ENCODE measurements at places on chromosomes 5 and 9.

GRCh38 chr5:132813599-132814502 lies 749 bp downstream of the SOWAHA start:
- H3K36me3 ChIP-seq = no peaks in the 10 kb centered on the region
- peak; percentile 70 for DNase-seq
- peak overlapping the region; percentile 38 for H3K4me3 ChIP-seq
- H3K4me1 ChIP-seq = peaks cover 16% of the 10 kb centered on the region
- no peak overlapping the region for H3K27ac ChIP-seq

DNA sequence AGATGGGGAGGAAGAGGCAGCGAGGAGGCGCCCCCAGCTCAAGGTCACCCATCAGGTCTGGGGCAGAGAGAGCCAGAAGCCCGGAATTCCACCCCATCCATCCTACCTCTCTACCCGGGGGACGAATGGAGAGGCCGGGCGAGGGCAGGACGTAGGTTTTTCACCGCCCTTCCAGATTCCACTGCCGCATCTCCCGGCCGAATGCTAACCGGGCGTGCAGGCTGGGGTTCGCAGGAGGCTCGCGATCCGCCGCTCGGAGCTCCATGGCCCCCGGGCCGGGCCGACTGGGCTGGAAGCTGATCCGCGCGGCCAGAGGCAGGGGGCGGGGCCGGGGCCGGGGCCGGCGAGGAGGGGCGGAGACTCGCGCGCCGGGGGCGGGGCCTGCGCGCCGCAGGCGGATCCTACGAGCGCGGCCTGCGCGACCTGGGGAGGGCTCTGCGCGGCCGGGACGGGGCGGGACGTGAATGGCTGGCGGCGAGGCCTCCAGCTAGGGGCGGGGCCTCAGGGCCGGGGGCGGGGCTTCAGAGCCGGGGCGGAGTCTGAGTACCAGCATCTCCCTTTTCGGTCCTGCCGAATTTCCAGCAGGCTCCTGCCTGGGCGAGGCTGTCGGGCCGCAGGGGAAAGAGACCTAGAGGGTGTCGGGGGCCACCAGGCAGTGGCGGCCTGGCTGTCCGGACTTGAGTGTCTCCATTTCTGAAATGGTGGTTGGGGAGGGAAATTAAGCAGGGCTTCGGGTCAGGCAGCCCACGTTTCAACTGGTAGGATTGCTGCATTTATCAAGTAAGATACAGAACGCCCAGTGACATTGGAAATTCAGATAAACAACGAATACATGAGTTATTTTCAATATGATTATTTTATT lies at the start of gene ST6GALNAC4:
TSS of gene ST6GALNAC4 (minus strand) at position 322 of the 862 bp plus-strand sequence. CDS start 622 bp downstream, outside the sequence.
- peak; percentile 95 for DNase-seq
- no peaks in the 10 kb centered on the region for H3K36me3 ChIP-seq
- H3K27ac ChIP-seq = peak within 1 kb of the TSS; percentile 91
- H3K4me1 ChIP-seq = peaks cover 44% of the 10 kb centered on the region

GRCh38 chr5:77847814-77848290 lies 71.7 kb upstream of the TBCA start:
- H3K27ac ChIP-seq = no peak overlapping the region
- peaks cover 16% of the 10 kb centered on the region for H3K4me1 ChIP-seq
- peaks cover 23% of the 10 kb centered on the region for H3K27me3 ChIP-seq
- no peak overlapping the region for H3K4me3 ChIP-seq
- no peak for DNase-seq

GRCh38 chr9:84068872-84069271 lies 88.3 kb downstream of the RMI1 start:
- H3K4me3 ChIP-seq = no peak overlapping the region
- H3K4me1 ChIP-seq = no peaks in the 10 kb centered on the region
- H3K36me3 ChIP-seq = no peaks in the 10 kb centered on the region
- no peak for DNase-seq

- no peak for DNase-seq
- no peaks in the 10 kb centered on the region for H3K27me3 ChIP-seq
- H3K36me3 ChIP-seq = no peaks in the 10 kb centered on the region
- no peaks in the 10 kb centered on the region for H3K4me1 ChIP-seq
- H3K27ac ChIP-seq = no peak overlapping the region
Measured at GRCh38 chr9:21710548-21711191, 91.8 kb upstream of the MTAP start.

- H3K4me1 ChIP-seq = no peaks in the 10 kb centered on the region
- H3K27me3 ChIP-seq = no peaks in the 10 kb centered on the region
- no peaks in the 10 kb centered on the region for H3K36me3 ChIP-seq
- DNase-seq = no peak
- no peak overlapping the region for H3K4me3 ChIP-seq
Measured at GRCh38 chr9:86965636-86966395, 18.5 kb upstream of the GAS1 start.

DNA sequence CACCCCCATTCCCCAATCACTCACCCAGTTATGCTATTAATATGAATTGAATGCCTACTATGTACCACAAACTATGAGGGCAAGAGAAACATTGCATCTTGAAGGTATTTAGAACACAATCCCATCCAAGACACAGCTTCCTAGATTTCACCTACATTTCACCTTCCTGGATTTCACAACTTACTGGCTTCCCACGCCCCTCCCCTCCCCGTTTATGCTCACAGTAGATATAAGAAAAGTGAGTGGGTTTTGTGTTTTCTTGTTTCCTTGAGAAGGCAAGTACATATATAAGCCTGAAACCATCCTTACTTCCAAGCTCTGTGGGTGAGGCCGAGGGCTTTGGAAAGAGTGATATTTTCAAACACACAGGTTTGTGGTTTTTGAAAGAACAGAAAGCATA lies 465.0 kb downstream of the BNC2 start:
- H3K27ac ChIP-seq = no peak overlapping the region
- H3K4me3 ChIP-seq = no peak overlapping the region
- no peaks in the 10 kb centered on the region for H3K36me3 ChIP-seq
- no peak for DNase-seq
- H3K4me1 ChIP-seq = no peaks in the 10 kb centered on the region
- H3K27me3 ChIP-seq = no peaks in the 10 kb centered on the region

DNA sequence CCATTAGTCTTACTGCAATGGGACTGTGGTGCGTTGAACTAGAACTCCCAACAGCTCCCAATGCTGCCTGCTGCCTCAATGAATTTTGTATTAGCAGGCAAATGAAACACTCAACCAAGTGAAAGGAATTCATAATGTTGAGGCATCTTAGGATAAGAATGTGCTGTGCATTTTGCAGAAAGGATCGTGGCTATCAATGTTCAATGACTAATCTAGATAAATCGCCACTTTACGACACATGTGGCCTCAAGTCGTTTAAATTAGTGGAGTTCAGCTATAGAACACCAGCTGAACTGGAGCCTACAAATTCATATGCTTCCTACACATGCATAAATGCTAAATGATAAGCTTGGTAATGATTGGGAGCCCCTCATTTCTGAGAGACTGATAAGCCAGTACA lies 318.4 kb downstream of the PSAT1 start:
- H3K27ac ChIP-seq = no peak overlapping the region
- no peaks in the 10 kb centered on the region for H3K36me3 ChIP-seq
- H3K4me1 ChIP-seq = no peaks in the 10 kb centered on the region

- no peaks in the 10 kb centered on the region for H3K36me3 ChIP-seq
- H3K27me3 ChIP-seq = no peaks in the 10 kb centered on the region
- no peaks in the 10 kb centered on the region for H3K4me1 ChIP-seq
- H3K27ac ChIP-seq = no peak overlapping the region
- no peak overlapping the region for H3K4me3 ChIP-seq
Measured at GRCh38 chr5:592158-592557, 20.0 kb upstream of the CEP72 start.

DNA sequence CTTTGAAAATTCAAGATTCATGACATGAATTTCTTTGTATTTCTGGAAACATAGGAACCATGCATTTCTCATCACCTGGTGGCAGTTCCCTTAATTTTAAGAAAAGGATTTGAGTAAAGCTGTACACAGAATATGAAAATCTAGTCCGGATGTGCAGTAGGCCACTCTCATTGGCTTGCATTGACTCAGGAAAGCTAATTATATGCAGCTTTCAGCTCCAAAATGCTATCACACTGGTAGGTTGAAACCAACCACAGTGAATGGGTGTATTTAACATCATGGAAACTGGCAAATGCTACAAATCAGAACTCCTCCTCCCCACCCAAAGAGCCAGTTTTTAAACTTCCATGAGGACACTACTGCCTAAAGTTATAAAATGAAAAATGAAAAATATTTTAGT lies 161.6 kb upstream of the FBXL17 start:
- no peak for DNase-seq
- H3K4me1 ChIP-seq = no peaks in the 10 kb centered on the region
- H3K27me3 ChIP-seq = no peaks in the 10 kb centered on the region
- no peaks in the 10 kb centered on the region for H3K36me3 ChIP-seq
- no peak overlapping the region for H3K4me3 ChIP-seq

DNA sequence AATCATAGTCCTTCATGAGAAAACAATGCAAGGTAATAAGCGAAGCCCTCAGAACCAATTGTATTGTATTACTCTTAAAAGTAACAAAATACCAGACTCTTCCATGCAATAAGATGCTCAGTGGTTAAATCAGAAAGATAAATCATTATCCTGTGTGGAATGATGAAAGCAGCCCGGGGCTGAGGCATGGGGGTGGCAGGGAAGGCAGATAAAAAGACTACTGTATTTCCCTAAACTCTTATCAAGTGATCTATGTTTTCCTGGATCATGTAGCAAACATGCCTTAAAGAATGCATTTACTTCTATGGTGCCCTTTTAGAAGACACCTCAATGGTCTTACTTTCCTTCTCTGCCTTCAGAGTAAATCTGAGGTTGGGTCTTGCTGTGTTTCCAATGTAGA lies 105.6 kb upstream of the DAPK1 start:
- H3K36me3 ChIP-seq = no peaks in the 10 kb centered on the region
- no peak overlapping the region for H3K4me3 ChIP-seq
- H3K27me3 ChIP-seq = no peaks in the 10 kb centered on the region
- H3K4me1 ChIP-seq = no peaks in the 10 kb centered on the region
- H3K27ac ChIP-seq = no peak overlapping the region

DNA sequence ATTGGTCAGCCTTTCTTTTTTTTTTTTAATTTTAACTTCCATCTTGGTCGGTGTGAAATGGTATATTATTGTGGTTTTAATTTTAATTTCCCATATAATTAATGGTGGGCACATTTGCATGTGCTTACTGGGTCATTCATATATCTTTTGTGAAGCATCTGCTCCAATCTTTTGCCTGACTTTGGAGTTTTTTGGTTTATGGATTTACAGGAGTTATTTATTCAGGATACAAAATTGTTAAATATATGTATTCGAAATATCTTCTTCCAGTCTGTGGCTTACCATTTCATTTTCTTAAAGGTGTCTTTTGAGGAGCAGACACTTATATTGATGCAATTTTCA lies 682 bp upstream of the RIGI start:
- peak overlapping the region; percentile 98 for H3K4me3 ChIP-seq
- H3K36me3 ChIP-seq = no peaks in the 10 kb centered on the region
- H3K27me3 ChIP-seq = no peaks in the 10 kb centered on the region
- no peak for DNase-seq

GRCh38 chr9:4717815-4718214 lies 23.2 kb downstream of the AK3 start:
- no peak overlapping the region for H3K27ac ChIP-seq
- peaks cover 45% of the 10 kb centered on the region for H3K36me3 ChIP-seq
- H3K27me3 ChIP-seq = no peaks in the 10 kb centered on the region
- DNase-seq = no peak
- no peak overlapping the region for H3K4me3 ChIP-seq
- no peaks in the 10 kb centered on the region for H3K4me1 ChIP-seq

- H3K27ac ChIP-seq = no peak overlapping the region
- no peak overlapping the region for H3K4me3 ChIP-seq
- H3K36me3 ChIP-seq = peaks cover 91% of the 10 kb centered on the region
- no peaks in the 10 kb centered on the region for H3K27me3 ChIP-seq
- no peak for DNase-seq
- no peaks in the 10 kb centered on the region for H3K4me1 ChIP-seq
Measured at GRCh38 chr5:150044329-150044681, 42.0 kb downstream of the CSF1R start.

DNA sequence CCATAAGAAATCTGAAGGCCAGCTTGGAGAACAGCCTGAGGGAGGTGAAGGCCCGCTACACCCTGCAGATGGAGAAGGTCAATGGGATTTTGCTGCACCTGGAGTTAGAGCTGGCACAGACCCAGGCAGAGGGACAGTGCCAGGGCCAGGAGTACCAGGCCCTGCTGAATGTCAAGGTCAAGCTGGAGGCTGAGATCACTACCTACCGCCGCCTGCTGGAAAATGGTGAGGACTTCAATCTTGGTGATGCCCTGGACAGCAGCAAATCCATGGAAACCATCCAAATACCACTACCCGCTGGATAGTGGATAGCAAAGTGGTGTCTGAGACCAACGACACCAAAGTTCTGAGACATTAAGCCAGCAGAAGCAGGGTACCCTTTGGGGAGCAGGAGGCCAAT lies 100.5 kb upstream of the MAN2A1 start:
- H3K4me3 ChIP-seq = no peak overlapping the region
- H3K27me3 ChIP-seq = no peaks in the 10 kb centered on the region
- no peak for DNase-seq
- no peaks in the 10 kb centered on the region for H3K4me1 ChIP-seq
- H3K36me3 ChIP-seq = no peaks in the 10 kb centered on the region
- H3K27ac ChIP-seq = no peak overlapping the region

DNA sequence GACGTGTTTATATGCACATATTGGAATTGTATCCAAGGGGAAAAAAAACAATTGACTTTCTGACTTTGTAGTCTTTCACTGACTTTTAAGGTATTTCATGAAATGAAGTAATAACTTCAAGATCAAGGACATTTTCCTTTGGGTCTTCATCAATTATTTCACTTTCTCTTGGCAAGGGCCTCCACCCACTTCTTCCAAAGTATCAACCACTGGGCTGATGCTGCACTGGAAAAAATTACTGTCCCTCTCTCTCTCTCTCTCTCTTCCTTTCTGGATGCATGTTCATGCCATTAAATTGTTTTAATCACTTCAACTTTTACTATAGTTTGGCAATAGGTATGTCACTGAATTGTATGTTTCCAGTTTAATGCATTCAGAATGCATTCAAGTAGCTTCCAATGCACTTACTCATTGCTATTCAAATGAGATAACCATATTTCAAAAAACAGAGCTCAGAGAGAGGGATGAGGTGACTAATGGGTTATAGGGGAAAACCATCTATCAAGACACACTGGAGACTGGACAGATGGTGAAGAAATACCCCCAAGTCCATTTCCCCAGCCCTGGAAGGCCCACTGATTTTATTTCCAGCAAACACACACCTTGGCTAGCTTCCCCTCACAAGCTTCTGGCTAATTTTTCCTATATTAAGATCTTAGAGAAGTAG lies 585.3 kb downstream of the EBF1 start:
- no peak overlapping the region for H3K27ac ChIP-seq
- H3K36me3 ChIP-seq = no peaks in the 10 kb centered on the region
- no peak overlapping the region for H3K4me3 ChIP-seq
- peaks cover 45% of the 10 kb centered on the region for H3K4me1 ChIP-seq
- no peaks in the 10 kb centered on the region for H3K27me3 ChIP-seq

Measured in B cell (primary cell).